ENCODE measurements at places on chromosomes 2 and 18.
A peak's percentile ranks its signal among the peaks of the same experiment; 100 is the strongest.

GRCh38 chr18:26403491-26403890, 144.9 kb downstream of the KCTD1 start:
- no peak for DNase-seq

DNA sequence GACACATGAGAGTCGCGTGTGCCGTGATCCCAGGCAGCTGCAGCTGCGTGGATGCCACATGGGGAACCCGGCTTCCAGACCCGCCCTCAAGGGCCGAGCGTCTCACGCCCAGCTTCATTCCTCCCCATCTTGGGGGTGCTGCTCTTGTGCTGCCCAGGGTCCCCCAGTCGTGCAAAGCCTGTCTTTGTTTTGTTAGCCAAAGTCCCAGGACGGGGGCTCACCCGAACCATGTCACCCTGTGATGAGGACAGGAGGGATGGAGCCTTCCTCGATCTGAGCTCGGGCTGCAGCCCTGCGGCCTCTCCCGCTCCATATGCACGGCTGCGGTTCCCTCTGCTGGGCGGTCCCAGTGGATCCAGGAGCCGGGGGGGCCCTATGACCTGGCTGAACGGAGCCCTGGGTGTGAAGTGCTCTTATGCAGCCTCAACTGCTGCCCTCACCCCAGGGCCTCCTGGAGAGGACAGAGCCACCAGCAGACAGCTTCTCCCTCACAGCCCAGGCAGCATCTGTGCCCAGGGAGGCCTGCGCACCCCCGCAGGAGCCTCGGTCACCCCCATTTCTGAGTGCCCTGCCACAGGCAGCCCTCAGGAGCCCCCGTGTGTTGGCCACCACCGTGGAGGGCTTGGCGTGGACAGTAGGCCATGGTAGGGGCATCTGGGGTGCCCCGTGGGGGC, 99.0 kb upstream of the CTDP1 start:
- DNase-seq: no peak

GRCh38 chr2:211367293-211367692, 810.9 kb downstream of the CPS1 start:
- DNase-seq: no peak

DNA sequence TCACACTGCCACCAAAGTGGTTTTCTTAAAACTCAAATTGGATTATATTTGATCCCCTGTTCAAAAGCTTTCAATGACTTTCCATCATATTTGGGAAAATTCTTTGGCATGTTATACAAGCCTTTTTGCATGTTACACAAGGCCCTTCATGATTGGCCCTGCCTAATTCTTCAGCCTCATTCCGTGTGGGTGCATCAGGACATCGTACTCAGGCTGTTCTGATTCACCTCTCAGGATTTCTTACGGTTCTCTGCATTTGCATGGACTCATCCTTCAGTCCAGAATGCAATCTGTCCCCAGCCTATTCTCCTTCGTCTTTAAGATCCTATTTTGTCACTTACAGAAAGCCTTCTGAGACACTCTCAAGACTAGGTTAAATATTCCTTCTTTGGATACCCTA, 107.8 kb downstream of the LYPD1 start:
- DNase-seq: no peak

DNA sequence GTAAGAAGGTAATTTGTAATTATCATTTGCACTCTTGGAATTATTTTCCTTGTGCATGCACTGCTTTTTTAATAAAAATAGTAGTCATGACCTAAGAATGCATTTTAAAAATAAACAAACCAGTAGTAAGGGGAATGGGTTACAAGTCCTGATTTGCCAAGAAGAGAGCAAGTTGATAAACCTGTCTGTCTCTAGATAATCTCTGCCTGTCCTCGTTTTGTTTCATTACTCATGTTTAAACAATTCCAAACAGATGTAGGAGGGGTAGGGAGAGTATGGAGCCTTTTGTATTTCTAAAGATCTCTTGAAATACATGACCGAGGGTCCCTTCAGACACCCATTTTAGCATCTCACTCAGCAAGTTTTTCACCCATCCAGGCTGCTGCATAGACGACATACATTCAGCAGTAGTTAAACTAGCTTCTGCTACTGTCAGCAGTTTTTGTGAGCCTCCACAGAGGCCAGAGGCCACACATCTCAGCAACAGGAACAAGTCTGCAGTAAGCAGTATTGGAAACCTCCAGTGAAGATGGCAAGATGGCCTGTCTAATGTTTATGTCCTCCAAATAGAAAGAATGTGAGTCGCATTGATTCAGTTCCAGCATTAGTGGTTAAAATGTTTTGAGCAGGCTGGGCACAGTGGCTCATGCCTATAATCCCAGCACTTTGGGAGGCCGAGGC, 2.3 kb upstream of the EXOC6B start:
- peak; percentile 32 for DNase-seq

- no peak for DNase-seq
Observed at GRCh38 chr2:129422028-129422427, 557.4 kb upstream of the RAB6C start.

GRCh38 chr2:189312643-189313042, 128.6 kb upstream of the WDR75 start:
- no peak for DNase-seq

DNA sequence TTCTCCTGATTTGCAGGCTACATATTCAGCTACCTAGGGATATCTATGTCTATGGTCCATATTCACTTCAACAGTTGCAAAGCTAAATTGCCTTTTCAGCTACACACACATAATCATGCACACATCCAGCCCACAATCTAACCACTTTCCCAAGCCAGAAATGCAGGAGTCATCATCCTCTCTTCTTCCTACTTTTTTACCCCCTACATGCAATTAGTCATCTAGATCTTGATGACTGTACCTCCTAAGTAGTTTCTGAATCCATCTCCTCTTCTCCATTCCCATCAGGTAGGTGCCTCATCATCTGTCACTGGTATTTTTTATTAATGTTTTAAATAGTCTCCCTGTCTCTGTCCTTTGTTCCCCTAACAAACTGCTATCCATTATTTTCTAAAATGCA, 23.7 kb upstream of the SPRED2 start:
- peak; percentile 98 for DNase-seq

DNA sequence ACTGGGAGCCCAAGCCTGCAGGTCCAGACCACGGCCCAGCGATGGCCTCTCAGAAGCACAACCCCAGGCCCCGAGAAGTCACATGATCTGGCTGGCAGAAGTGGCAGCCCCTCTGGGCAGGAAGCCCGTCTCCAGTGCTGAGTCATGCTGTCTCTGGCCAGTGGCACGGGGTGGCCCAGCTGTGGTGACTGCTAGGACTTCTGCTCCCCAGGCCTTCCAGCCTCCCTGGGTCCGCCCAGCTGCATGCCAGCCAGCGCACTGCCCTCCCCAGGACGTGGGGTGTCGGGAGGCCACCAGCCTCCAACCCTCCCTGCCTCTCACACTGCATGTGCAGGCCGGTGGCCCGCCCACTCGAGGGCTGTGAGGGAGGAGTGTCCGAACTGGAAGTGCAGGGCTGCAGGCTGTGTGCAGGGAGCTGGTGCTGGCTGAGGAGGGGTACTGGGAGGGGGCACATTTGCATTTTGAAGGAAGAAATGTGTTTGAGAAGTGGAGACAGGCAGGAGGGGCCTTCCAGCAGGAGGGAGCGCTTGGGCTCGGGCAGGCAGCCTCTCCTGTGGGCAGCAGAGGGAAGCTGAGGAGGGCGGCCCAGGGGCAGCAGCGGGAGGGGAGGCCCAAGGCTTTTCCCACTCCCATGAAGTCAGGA, 17.0 kb upstream of the HPCAL1 start:
- DNase-seq: peak; percentile 93

GRCh38 chr2:62687636-62688035, 17.9 kb upstream of the EHBP1 start:
- DNase-seq: no peak

DNA sequence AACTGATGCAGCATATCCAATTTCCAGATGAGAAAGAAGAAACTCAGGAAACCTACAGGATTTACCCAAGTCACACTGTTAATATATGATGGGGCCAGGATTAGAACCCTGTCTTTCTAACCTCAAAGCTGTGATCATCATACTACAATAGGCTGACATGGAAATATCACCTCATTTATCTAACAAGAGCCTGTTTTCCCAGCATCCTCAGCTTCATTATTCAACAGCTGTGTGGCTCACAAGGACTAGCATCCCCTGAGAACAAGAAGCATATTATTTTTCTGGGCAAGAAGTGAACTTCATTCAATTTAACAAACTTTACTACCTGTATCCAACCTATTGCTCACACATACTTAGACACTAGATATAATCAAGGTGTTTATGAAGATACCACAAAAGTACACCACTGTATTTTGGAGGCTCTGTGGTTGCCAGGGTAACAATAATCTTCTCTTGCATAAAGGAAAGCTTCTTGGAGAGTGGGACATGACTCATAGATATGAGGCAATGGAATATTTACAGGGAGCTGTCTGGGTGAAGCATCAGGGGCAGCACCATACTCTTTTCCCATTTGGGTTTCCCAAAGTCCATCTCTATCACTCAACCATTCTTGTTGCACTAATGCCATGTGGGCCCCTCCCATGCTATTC, 218.2 kb downstream of the RAD51AP2 start:
- peak; percentile 79 for DNase-seq
